ENCODE measurements at places on chromosomes 2 and 18. TPM values are rescaled to one million over a fixed set of nuclear protein-coding genes. Genes with fewer than 3 reads are reported as not detected.

The SLC35F6 gene
- 51.9 TPM for total RNA-seq

The ARMC9 gene
- 7.2 TPM for total RNA-seq

The GRHL1 gene
- 0.52 TPM for total RNA-seq

The APCDD1 gene
- total RNA-seq, result 13.0 TPM

The KANSL3 gene
- 52.3 TPM for total RNA-seq

The LRRTM1 gene
- total RNA-seq, result not detected

The PID1 gene
- total RNA-seq, result 11.3 TPM

The GRB14 gene
- 2.1 TPM for total RNA-seq

The KCNE4 gene
- total RNA-seq, result 2.2 TPM

The SETBP1 gene
- 20.0 TPM for total RNA-seq

The IL37 gene
- total RNA-seq, result not detected

The HOXD9 gene
- 0.34 TPM for total RNA-seq

The FSIP2 gene
- 0.04 TPM for total RNA-seq

The FAM110C gene
- total RNA-seq, result not detected

The ST8SIA5 gene
- 5.5 TPM for total RNA-seq

The LYG2 gene
- not detected for total RNA-seq

The CTNNA2 gene
- total RNA-seq, result not detected

The LHCGR gene
- total RNA-seq, result not detected

The BCL2 gene
- 19.1 TPM for total RNA-seq

The PAIP2B gene
- 14.6 TPM for total RNA-seq

The VSNL1 gene
- not detected for total RNA-seq

The KCNG2 gene
- total RNA-seq, result not detected

The CFC1 gene
- not detected for total RNA-seq

The MTCL1 gene
- 2.0 TPM for total RNA-seq

The RAX gene
- total RNA-seq, result not detected

The GKN2 gene
- not detected for total RNA-seq

Data from gastrocnemius medialis (tissue), 4 donors.